Putamen (tissue), 1 donor: ENCODE measurements at places on chromosomes 4 and X.

- no peak for DNase-seq
These were observed 14.4 kb downstream of the AR start for GRCh38 chrX:67558267-67558666.

GRCh38 chr4:40710484-40711254 is 39.1 kb upstream of the NSUN7 start:
- DNase-seq = no peak

DNA sequence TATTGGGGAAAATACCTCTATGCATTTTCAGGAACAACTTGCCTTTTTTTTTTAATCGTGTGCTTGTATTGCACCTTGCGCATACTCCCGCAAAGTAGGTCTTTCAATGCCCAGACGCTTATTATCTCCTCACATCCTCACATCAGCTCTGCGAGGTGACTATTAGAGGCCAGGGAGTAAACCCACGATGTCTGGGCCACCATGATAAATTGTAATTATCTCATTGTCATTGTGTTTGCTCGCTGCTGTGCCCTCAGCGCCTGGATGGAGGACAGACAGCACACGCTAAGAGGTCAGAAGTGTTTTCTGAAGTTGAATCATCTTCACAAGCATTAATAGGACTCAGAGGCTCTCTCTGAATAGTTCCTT is 1.0 kb upstream of the RELL1 start:
- no peak for DNase-seq

DNA sequence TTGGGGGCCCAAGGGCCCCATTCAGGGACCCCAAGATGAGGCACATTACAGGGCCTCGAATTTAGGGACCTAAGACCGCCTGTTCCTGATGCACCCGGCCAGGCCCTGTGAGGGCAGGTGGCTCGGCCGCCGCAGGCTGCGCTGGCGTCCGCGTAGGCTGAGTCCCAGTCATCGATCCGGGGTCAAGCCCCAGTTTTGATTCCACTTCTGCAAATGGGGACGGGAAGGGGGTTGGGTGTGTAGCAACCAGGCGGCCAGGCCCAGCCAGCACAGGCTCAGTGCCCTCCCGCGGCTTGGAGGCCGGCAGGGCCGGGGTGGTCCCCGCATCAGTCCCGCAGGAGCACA is 327 bp downstream of the PNPLA4 start:
- no peak for DNase-seq

DNA sequence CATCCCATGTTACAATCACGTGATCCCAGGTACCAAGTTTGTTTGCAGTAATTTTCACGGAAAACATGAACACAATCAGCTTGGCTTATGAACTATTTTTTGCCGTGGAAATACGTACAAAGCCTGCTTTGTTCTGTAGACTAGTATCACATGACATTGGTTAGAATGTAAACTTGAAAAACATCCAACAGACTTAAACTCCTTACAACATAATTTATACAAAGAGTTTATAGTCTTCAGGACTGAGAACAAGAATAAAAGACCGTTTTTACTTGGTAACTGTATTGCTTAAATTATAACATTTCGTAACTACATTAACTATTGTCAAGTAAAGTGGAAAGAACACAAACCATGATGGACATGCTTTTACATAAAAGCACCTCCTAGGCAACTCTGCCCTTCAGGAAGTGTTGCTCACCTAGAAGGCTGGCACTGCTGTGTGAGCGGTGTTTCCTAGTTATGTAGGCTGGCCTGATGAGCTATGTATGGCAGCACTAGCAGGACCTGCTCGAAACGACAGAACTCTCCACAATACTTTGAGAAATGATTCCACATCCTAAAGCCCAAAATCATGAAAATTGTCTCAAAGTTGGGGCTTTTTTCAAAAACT is 41.8 kb upstream of the WDR1 start:
- DNase-seq = no peak

DNA sequence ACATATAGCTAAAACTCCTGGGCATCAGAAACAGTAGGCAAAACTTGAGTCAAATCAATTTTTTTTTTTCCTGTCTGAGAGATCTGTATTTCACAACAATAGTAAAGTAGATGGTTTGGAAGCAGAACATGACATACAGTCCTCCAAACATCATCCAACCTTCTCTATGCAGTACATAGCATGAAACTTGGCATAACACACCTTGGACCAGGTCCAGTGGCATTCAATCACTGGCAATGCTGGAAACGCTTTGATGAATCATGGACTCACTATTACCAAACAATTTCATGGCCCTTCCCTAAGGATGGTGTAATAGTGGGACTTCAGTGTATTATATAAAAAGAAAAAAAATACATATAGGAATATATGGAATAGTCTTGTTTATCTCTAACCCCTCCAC is 154.6 kb downstream of the FMR1NB start:
- no peak for DNase-seq

- no peak for DNase-seq
These were observed 353.9 kb downstream of the GPAT3 start for GRCh38 chr4:83889802-83890201.

- no peak for DNase-seq
These were observed 3.4 kb downstream of the SMR3A start for GRCh38 chr4:70364002-70364401.

DNA sequence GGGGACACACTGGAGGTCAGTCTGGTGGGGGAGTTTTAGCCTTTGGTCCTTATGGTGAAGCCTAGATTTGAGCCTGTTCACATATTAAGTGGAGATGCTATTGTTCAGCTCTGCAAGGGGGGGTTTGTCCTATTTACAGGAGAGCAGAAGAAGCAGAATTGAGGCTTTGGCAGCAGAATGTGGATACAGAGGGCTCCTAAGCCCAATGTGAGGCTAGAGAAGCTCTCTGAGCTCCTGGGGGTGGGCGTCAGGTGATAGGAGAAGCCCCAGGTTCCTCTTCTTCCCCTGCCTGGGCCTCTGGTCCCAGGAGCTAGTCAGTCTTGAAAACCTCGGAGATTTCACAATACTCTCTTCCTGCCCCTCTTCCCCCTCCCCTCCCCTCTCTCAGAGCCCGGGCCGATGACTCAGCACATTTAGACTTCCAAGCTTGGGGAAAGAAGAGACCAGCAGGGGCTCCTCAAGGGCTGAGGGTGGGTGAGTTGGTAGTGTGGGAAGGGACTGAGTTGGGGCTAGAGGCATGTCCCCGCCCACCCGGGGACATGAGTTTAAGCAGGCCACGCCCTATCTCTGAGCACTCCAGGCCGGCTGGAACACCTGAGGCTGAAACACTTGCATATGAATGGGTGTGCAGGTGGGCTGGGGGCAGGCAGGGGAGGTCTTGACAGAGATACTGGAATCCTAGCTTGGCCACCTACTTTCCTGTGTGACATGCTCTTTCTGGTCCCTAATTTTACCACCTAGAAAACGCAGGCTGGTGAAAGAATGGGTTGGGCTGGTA is 3.4 kb downstream of the TFE3 start:
- peak; percentile 55 for DNase-seq

GRCh38 chr4:169818063-169818679 is 60.4 kb upstream of the HPF1 start:
- no peak for DNase-seq

DNA sequence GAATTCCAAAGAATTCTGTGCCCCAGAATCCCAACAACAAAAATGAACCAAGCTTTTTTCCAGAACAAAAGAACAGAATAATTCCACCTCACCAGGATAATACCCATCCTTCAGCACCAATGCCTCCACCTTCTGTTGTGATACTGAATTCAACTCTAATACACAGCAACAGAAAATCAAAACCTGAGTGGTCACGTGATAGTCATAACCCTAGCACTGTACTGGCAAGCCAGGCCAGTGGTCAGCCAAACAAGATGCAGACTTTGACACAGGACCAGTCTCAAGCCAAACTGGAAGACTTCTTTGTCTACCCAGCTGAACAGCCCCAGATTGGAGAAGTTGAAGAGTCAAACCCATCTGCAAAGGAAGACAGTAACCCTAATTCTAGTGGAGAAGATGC is 161.6 kb downstream of the AFF2 start:
- DNase-seq = no peak

DNA sequence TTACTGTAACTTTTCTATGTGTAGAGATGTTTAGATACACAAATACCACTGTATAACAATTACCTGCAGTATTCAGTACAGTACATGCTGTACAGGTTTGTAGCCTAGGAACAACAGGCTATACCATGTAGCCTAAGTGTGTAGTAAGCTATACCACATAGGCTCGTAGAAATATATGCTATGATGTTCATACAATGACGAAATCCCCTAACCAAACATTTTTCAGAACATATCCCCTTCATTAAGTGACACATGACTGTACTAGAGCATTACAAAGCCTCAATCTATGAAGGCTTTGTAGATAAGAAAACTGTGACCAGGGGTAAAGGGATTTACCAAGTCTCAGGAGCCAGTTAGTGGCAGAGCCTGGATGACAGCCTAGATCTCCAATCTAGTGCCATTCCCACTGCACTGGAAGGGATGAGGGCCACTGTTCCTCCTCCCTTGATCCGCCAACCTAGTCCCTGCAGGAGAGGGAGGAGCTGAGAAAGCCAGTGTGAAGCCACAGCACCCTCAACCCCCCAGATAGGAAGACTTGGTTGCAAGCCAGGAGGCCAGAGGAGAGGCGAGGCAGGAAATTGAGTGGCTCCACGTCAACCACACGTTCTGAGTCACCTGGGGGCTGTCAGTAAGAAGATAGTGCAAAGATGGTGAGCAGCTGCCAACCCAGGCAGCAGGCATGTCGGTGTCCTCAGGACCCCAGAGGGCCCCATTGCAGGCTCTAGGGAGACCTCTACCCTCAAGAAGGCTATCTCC is 227.7 kb downstream of the BCOR start:
- DNase-seq = no peak

GRCh38 chrX:131213400-131213799 is 75.7 kb downstream of the IGSF1 start:
- DNase-seq = no peak
